GM13976 (cell line): ENCODE measurements at places on chromosomes 5 and 9.

DNA sequence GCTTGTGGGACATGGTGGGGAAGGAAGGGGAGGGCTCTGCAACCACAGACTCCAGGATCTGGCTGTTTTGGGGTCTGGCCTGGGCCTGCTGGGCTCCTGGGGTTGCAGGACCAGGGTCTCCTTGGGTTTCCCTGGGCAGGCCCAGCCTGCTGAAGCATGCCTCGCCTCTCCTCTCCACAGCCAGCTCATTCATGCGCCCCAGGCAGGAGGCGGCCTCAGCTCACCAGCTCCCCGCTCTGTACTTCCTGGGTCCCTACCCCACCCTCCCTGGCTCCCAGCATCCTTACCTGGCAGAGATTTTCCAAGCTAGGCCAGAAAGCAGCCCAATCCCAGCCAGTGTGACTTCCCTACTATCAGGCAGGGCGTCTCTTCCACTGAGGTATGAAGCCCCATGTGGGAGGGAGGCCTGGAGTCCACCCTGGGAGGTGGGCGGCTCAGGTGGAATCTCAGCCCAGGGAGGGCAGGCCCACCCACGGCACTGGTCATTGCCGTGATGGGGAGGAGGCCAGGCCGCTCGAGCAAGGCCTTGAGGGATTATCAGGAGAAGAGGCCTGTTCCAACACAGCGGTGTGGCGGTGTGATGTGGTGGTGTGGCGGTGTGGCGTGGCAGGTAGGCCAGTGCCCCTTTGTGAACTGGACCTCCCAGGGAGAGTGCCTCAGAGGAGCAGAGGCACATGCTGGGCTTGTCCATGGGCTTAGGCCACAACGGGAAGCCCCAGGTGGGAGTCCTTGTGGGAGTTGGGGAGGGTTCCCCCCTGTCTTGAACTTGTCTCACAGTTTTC, 103.4 kb downstream of the DAB2IP start:
- no peak for DNase-seq

- peak; percentile 54 for DNase-seq
These were observed 12.2 kb downstream of the TNIP1 start for GRCh38 chr5:151068433-151069197.

DNA sequence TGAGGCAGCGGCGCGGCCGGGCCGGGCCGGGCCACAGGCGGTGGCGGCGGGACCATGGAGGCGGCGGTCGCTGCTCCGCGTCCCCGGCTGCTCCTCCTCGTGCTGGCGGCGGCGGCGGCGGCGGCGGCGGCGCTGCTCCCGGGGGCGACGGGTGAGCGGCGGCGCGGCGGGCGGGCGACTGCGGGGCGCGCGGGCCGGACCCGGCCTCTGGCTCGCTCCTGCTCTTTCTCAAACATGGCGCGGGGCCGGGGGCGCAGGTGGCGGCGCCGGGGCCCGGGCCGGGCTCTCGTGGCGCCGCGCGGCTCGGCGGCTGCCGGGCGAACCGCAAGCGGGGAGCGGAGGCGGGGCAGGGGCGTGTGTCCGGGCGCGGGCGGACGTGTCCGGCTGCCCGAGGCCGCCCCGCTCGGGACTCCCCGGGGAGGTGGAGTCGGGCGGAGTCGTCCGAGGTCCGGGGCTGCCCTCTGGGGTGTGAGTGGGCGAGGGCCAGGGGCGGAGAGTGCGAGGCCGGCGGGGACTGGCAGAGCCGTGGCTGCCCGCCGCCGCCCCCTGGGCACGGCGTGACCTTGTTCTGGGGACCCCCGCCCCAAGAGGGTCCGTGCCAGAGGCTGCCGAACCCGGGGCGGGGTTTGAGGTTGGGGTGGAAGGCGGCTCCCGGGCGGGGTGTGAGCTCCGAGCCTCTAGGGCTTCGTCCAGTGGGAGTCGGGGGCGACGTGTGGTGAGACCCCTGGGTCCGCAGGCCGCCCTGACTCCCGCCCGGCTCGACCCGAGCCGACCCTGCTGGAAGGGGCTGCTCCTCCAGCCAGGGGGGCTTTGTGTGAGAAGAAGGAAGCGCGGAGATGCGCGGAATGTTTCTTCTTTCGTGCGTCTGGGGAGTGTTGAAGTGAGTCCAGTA, 485 bp downstream of the TGFBR1 start:
- DNase-seq = peak; percentile 91

DNA sequence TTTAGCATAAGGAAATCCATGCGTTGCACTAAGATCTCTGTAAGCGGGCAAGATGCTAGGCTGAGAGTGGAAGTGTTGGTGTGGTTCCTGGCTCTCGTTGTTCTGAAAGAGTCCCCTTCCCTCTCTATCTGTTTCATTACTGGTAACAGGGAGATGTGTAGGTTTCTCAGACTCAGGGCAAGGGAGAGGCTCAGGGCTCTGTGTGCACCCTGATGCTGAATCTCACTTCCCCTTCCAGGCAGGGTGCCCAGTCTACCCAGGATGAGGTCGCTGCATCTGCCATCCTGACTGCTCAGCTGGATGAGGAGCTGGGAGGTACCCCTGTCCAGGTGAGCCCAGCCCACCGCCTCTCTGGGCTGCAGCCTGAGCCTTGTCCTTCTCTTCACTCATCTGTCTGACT, 45.7 kb downstream of the STOM start:
- DNase-seq = no peak

- no peak for DNase-seq
These were observed 69.8 kb downstream of the SLC46A2 start for GRCh38 chr9:112820881-112821280.

GRCh38 chr5:181170996-181171395, 23.6 kb downstream of the OR2V2 start:
- no peak for DNase-seq

- DNase-seq = no peak
These were observed 72.9 kb downstream of the ZNF618 start for GRCh38 chr9:113948891-113949570.

DNA sequence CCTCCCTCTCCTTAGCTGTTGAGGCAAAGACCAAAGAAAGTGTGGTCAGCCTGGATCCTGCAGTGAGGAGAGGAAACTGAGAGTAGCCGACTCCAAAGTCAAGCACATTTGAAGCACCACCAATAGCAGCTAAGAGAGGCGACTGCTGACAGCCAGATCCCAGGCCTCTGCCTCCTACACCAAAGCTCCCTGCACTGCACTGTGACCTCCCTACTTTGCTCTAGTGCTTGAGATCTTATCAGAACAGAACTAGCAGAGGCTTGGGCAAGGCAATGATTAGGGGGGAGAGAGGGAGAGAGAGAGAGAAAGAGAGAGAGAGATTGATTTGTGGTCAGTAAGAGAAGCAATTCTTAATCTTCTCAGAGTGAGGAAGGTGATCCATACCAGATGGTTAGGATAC, 216.3 kb downstream of the CDK5RAP2 start:
- no peak for DNase-seq

- DNase-seq = no peak
These were observed 3.8 kb downstream of the FAM114A2 start for GRCh38 chr5:154034944-154035343.

DNA sequence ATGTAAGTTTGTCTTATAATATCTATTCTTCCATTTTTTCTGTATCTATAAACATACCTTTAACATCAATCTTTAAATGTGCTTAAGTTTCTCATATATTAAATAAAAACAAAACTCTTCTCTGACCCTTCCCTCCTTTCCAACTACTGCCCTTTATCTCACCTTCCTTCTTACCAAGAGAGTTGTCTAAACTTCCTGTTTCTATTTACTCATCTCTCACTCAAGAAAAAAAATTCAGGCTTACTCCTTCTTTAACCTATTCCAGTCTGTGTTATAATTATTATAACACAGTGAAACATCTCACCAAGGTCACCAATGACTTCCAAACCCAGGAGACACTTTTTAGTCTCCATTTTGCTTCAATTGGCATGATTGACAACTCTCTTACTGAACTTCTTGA, 140.9 kb downstream of the CCDC171 start:
- DNase-seq = no peak

- no peak for DNase-seq
These were observed 9.0 kb upstream of the RNU6ATAC start for GRCh38 chr9:134173127-134174072.

GRCh38 chr5:103624035-103624480, 61.5 kb upstream of the NUDT12 start:
- no peak for DNase-seq

DNA sequence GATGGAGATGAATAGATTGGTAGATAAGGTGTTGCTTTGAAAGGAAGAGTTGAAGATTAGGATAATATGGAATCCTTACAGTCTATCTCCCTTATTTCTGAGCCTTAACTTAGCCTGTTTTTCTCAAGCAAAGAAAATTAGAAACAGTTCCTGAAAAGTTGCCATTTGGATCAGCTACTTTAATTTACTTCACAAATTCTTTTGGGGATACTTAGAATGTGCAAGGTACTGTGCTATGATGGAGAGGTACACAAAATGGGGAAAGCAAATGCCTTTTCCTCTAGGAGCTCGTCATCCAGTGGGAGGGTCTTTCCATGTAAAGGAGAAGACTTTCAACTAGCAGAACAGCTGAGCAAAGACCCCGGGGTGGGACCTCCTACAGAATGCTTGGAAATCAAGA, 51.1 kb upstream of the SMARCA2 start:
- DNase-seq = no peak

- no peak for DNase-seq
These were observed 32.9 kb upstream of the FCN1 start for GRCh38 chr9:134950386-134951210.

DNA sequence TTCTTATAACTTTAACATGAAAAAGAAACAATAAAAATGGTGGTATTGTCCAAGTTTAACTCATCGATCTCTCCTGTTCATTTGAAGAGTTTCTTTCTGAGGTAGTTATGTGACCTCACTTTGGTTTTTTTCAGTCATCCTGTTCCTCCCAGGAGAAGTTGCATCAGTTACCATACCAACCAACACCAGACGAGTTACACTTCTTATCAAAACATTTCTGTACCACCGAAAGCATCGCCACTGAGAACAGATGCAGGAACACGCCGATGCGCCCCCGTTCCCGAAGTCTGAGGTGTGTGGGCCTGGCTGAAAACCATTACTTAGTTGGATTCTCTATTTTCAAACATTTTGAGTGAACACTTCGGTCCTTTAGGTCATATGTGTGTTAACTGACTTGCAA, 96.3 kb downstream of the CD180 start:
- DNase-seq = no peak

GRCh38 chr9:131658377-131659129, 81.3 kb downstream of the RAPGEF1 start:
- DNase-seq = no peak

DNA sequence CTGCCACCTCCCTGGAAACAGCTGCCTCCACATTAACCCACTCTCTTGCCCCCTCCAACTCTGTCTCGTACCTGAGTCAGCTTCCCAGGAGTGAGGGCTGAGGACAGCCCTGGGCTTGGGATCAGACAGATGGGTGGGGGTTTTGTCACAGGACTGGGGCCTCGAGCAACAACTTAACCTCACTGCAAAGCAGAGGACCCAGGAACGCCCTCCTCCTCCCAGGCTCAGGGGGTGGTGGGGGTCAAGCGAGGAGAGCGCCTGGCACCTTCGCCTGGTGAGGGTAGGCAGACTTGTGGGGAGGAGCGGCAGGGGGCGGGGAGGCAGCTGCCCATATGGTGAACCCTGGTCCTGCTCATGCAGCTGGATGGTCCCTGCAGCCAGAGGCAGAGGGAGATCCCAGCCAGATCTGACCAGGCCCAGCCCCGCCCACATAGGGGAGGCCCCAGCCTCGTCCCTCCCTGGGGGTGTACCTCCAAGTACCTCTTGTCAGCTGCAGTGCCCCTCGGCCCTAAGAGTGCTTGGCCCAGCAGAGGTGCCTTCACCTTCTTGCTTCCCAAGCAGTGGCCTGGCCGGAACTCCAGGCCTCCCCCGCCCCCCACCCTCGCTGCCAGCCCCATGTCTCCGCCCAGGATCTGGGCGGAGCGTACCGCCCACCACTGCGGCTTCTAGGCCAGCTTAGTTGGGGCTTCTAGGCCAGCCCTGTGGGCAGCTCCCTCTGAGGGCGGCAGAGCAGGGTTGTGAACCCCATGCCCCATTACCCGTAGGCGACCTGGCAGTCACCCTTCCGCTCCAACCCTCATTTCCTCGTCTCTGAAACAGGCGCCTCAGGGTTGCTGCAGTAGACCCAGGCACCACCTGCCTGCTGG, at the start of gene SARDH:
TSS of gene SARDH (minus strand) at position 579 of the 866 bp plus-strand sequence. CDS start 4,179 bp downstream, outside the sequence.
- peak; percentile 85 for DNase-seq

- DNase-seq = no peak
These were observed 32.9 kb downstream of the PRRX2 start for GRCh38 chr9:129698254-129698757.

DNA sequence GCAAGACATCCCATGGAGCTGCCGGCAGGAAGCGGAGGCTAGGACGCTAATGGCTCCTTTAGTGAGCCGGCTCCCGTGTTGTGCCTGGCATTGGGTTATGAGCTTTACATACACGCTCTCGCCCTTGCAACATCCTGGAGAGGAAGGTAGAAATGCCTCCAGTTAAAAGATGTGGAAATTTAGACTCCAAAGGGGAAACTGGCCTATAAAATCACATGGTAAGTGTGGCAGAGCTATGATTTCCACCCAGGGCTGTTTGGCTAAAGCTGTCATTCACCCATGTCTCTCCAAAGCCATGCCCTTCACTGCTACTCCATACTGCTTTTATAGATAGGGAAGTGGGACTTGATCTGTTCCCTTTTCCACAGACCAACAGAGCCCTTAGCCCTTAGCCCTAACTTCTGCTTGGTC, 5.2 kb downstream of the GM2A start:
- DNase-seq = no peak

- DNase-seq = no peak
These were observed 146.1 kb upstream of the RANBP3L start for GRCh38 chr5:36447776-36448175.

DNA sequence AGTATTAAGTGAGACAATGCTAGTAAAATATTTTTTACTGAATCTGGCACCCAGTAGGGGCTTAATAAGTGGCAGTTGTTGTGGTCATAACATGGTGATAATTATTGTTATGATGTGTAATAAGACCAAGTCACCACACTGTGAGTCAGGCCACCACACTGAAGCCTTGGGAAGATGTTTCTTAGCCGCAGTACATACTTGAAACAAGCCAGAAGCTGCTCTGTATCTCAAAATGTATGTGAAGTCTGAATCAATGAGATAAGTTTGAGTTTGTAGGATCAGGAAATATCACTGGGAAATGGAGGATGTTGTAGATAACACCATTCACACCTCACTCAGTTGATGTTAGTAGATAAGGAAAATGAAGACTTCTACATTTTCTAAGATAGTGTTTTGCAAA, 51.3 kb upstream of the PTPN3 start:
- no peak for DNase-seq
